Activated CD8-positive, alpha-beta memory T cell treated with anti-CD3 and anti-CD28 coated beads, Interleukin-2, amount 50 U/mL, for 48 hours (primary cell): ENCODE measurements at places on chromosomes 6 and 20.

DNA sequence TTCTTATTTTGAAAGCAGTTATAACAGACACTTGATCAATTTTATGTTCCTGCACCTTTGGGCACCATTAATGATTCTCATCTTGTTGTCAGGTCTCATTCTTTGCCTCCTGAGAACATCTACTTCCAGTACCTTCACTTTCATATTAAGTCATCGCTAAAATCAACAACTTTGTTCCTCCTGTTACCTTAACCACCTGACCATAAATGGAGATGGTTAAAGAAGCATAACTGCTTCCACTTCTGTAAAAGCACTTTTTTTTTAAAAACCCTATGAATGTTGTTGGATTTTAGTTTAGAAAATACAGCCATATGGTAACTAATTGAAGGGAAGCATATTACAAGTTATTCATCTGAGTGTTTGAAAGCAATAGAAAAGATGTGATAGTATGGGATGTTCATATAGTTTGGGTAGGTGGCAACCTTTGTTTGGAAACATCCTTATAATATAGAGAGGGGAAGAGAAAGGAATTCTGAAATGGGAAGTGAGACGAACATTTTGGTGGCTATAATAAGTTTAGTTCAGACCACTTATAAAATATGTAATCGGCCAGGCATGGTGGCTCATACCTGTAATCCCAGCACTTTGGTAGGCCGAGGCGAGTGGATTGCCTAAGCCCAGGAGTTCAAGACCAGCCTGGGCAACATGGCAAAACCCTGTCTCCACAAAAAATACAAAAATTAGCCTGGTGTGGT lies 53.9 kb downstream of the AFG1L start:
- DNase-seq = no peak

DNA sequence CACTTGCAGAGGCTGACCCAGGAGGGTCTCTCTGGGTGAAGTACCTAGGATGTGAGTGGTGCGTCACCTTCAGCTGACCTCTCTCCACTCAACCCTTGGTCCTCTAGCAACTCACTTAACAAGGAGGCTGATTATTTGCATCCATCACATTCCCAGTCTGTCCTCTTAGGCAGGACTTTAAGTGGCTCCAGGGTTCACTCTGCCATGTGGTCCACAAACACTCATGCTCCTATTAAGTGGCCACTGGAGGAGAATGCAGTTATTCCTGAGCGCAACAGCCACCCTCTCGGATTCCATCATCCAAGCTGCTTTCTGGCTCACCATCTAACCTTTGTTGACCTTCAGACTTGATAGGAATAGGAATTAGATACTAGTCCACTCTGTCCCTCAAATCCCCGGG lies 61.1 kb upstream of the SCAF8 start:
- no peak for DNase-seq

DNA sequence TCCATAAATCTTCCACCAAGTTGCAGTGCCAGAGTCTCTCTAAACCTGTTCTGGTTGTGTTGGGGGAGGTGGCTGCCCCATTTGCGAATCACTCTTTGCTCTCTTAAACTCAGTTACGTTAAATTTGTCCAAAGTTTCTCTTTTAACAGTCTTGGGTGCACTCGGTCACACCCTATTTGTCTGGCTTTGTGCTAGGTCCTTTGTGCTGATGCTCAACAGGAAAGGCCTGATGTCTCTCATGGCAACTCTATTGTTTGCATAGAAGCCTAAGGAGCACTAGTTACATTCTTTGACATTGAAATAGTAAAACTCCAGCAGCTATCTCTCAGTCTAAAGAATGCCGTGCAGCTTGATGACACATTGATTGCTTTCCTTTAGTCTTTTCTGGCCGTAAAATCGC lies 105.1 kb downstream of the TRMT11 start:
- no peak for DNase-seq

DNA sequence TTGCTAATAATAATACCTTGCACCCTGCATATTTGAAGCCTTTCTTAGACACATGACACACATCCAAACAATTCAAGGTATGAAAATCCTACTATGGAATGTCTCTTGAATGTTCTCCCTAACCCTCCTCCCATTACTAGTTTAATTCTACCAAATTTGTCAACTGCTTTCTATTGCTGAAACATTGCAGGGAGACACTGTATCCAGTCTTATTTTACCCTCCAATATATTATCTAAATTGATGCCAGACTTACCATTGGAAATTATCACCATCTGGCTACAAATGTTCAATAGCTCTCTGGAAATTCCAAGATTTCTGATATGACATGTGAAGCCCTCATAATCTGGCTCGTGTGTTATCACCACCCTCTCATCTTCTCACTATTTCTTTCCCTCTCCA lies 1027.3 kb upstream of the CITED2 start:
- DNase-seq = no peak

- no peak for DNase-seq
These were observed 14.5 kb upstream of the SEC63 start for GRCh38 chr6:107972413-107973096.

- DNase-seq = no peak
These were observed 132.8 kb downstream of the PFDN4 start for GRCh38 chr20:54340667-54341081.
